ENCODE measurements at places on chromosomes 13 and 19.

DNA sequence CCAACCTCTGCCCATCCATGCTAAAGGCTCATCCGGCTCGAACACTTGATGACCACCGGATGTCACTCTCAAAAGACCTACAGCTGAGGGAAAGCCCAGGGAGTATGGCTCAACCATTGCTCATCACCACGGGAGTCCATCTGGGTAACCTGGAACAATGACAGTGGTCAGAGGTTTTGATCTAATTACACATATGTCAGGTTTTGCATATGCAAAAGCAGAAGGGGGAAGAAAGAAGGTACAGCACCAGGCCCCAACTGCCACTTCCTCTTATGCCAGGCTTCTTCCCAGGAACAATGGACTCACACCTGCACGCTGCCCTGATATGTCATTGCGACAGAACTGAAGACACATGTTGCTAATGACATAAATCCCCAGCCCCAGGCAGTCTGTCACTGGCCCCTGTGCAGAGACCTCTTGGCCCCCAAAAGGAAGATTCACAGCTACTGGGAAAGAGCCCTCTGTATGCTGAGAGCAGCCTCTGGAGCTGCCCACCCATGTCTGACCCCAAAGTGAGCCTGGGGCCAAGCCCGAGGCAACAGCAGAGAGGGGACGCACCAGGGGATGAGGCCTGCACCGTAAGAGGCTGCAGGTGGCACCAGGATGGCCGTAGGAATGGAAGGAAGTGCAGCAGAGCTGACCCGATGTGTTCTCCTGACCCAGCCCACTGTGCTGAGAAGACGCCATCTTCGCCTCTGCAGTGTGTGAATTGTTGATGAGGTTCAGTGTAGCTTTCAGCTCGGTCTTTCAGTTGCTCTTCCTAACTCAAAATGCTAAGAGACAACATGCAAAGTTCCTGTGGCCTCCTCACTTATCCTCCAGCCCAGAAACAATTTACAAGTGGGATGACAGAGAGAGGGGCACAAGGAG is 26.3 kb downstream of the EPS15L1 start:
- no peak for DNase-seq

- no peak for DNase-seq
Observed at GRCh38 chr19:39251846-39252245, 3.2 kb upstream of the IFNL4 start.

DNA sequence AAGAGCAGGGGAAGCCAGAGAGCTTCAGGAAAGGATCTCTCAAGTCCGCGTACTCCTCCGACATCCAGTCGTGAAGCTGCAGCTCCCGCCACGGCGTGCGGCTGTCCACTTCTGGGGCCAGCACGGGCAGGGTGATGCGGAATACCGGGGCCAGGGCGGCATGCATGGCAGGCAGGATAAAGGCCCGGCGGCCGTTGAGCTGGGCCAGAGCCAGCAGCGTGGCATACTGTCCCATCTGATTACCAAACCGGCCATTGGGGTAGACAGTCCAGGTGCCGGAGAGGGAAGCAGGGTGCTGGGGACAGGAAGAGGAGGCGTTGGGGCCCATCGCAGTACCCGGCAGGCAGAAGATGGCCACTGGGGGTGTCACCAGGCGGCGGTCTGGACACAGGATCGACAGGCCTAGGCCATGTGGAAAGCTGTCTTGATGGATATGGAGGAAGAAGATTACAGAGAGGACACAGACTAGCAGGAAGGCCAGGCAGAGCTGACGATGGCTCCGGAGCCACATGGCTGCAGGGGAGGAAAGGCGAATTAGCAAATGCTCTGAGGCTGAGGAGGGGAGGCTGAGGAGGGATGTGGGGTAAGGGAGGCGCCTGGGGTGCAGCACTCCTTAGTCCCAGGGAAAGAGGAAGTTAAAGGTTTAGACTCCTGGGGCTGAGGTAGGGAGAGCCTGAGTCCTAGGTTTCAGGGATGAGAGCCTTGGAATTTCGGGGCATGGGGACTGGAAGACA is 1.5 kb downstream of the FUT1 start:
- no peak for DNase-seq

DNA sequence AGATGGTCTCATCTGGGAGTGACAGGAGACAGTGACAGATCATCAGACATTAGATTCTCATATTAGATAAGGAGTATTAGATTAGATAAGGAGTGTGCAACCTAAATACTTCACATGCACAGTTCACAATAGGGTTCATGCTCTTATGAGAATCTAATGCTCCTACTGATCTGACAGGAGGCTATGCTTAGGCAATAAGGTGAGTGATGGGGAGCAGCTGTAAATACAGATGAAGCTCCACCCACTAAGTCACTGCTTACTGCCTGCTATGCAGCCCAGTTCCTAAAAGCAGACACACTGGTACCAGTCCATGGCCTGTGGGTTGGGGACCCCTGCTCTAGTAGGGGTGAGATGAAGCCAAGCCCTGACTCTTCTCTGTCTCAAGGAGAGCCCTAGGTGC is 10.0 kb upstream of the IGFL3 start:
- DNase-seq: no peak

- no peak for DNase-seq
Observed at GRCh38 chr13:21894703-21895699, 224.1 kb downstream of the FGF9 start.

GRCh38 chr13:99393791-99394735 is 86.9 kb upstream of the GPR183 start:
- DNase-seq: no peak

DNA sequence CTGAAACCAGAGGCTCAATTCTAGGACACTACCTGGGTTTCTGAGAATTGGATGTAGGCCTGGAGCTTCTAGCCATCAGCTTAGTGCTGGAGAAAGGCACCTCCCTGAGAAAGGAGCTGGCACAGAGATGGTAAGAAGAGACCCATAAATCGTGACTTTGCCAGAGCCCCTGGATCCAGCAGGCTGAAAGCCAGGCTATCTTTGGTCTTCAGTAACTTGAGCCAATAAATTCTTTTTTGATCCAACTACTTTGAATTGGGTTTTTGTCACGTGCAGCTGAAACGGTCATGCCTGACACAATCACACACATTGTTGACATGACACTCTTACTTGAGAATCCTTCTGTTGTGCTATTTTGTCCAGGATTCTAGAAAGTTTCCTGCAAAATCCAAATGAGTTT is 103.4 kb downstream of the LHFPL6 start:
- DNase-seq: peak; percentile 89

DNA sequence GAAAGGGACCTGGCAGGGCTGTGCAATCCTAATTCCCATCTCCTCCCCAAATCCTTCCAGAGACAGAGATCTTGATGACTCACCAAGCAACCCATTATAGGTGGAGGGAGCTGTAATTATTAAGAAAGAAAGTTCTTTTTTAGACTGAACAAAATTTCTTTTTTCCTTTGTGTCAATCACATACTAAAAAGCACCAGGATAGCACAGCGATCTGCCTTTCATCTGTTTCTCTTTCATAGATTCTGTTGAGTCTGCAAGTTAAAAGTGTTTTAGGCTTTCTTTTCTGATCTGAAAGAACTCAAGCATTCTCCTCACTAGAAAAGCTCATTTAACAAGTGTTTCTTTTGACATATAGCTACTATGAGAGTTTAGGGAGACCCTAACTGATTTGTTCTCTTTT is 222.8 kb downstream of the DCT start:
- DNase-seq: no peak

- no peak for DNase-seq
Observed at GRCh38 chr19:38648769-38649304, 1.4 kb downstream of the ACTN4 start.

- DNase-seq: no peak
Observed at GRCh38 chr13:34913040-34913439, 29.0 kb upstream of the NBEA start.

DNA sequence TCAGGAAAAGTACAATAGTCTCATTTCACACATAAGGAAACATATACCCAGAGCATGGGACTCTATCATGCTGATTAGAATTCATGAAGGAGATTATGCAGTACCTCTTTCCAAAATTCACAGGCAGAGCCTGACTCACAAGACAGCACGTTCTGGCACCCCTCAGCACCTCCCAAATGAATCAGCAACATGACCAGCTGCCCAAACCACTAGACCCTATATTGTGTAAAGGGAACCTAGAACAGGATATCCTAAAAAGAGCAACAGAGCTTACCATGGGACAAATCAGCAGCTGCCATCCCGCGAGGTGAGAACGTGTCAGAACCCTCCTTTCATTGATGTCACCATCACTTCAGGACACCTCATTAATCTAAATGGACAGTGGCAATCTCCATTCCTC is 2.5 kb downstream of the ZNF426 start:
- no peak for DNase-seq

GRCh38 chr13:43294412-43294811 is 271.0 kb downstream of the DNAJC15 start:
- DNase-seq: no peak

- no peak for DNase-seq
Observed at GRCh38 chr13:34155931-34156607, 338.1 kb downstream of the RFC3 start.

DNA sequence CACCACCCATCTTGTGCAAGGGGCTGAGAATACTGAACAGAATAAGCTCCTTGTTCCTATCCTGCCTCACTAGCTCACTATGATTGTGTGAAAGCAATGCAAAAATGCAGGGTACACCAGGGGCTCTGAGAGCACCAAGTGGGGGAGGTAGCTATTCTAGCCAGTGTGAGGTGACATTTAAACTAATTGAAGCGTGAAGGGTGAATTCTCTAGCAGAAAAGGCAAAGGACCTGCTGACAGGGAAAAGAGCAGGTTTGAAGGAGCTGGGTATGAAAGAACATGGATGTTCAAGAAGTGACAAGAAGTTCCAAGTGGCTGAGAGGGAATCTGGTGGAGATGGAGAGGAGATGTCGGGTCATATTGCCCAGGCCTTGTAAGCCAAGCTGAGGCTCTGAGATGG is 64.2 kb downstream of the SIAH3 start:
- DNase-seq: no peak

DNA sequence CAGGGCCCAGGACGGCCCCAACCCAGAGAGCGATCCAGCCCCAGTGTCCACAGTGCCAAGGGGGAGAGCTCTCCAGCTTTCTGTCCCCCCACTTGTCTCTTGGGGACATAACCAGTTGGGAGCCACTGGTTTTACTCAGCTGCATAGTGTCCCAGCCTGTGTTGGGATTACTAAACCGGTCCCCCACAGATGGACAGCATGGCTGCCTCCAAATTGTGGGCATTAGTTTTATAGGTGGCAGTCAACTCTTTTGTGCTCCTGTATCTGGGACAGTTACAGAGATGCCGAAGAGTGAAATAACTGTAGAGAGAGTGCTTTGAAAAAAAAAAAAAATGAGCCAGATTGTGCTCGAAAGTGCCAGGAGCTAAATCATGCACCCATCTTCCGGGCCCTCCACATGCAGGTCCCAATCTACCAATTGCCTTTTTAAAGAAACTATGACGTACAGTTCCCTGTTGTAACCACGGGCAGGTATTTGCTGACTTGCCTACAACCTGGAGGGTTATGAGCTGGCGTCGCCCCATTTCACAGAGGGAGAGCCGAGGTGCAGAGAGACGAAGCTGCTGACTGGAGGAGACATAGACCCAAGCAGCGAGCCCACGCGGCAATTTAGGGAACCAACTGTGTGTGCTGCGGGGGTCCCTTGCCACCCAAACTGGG is 2.4 kb upstream of the NFIC start:
- DNase-seq: no peak

GRCh38 chr13:49791711-49792549 is 552 bp downstream of the KPNA3 start:
- DNase-seq: peak; percentile 23

GRCh38 chr13:95470574-95471366 is 81.8 kb upstream of the CLDN10 start:
- no peak for DNase-seq

- DNase-seq: no peak
Observed at GRCh38 chr13:28408863-28409262, 86.1 kb downstream of the FLT1 start.

DNA sequence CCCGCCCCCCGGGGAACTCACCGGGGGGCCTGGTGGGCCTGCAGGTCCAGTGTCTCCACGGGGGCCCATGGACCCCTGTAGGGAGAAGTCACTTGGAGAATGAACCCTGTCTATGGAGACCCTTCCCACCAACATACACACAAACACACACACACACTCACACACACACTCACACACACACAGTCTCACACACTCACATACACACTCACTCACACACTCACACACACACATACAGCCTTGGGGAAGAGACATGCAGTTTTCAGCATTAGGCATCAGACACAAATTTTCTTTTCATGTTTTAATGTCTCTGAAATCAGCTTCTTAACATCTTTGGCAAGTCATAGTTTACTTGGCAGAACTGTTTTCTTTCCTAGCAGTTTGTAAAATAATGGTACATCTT is 31.0 kb upstream of the OLFM2 start:
- DNase-seq: no peak

GRCh38 chr19:50531171-50531612 is 17.5 kb upstream of the ASPDH start:
- no peak for DNase-seq

DNA sequence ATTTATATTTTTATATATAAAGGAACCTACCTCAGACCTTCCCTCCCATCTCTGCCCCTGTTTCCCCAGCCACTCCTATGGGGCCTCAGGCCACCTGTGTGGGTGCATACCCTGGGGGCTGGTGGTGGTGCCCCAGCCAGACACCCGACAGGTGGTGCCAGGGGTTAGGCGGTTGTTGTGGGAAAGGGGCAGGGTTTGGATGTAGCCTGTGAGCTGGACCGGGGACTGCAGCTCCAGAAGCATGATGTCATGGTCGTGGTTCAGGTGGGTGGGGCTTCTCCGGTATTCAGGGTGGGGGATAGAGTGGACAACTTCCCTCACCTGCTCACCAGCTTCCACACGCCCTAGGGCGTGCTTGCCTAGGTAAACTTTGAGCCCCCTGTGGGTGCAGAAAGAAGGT is 5.2 kb downstream of the KLK13 start:
- DNase-seq: no peak

DNA sequence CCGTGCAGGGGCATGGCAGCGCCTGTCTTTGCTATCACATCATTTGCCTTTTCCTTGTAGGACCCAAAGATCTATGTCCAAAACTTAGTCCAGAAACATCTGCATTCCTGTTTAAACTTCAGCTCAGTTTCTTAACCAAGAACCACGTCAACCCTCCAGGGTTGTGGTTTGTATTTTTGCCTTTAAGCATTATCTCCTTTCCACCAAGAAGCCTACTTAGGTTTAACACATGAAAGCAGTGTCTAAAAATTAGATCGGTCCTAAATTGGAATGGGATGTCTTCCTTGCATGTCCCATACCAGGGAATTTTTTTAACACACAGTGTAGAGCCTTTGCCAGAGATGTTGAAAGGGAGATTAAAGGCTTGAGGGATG is 38.8 kb downstream of the DHRS12 start:
- DNase-seq: no peak

GRCh38 chr19:19271828-19272599 is 1.1 kb downstream of the TM6SF2 start:
- no peak for DNase-seq

Data from NCI-H446 (cell line).